Breast epithelium (tissue), 4 donors: ENCODE measurements at places on chromosomes 6 and 20.

- peak; percentile 40 for DNase-seq
Observed at GRCh38 chr20:64116541-64117431, 9.4 kb upstream of the NPBWR2 start.

- DNase-seq = no peak
Observed at GRCh38 chr6:163176097-163176496, 238.4 kb upstream of the QKI start.

GRCh38 chr6:126020305-126021050 is 34.1 kb downstream of the TRMT11 start:
- DNase-seq = no peak

- DNase-seq = no peak
Observed at GRCh38 chr20:50274570-50275430, 84.2 kb downstream of the CEBPB start.

DNA sequence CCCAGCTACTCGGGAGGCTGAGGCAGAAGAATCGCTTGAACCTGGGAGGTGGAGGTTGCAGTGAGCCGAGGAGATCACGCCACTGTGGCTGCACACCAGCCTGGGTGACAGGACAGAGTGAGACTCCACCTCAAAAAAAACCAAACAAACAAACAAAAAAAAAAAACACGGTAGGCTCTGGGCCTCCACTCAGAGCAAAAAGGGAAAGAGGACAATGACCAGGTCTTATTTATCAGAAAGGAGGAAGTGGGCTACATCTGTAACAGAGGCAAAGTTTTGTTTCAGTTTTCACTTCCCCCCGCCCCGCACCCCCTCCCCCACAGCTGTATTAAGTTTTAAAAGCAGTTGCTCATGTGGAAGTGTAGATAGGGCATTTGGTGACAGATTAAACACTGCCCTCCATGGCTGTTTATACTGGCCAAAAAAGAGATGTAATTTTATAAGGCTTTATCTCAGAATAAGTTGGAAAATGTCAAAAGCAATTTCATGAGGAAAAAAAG is 114.6 kb downstream of the RCAN2 start:
- no peak for DNase-seq

DNA sequence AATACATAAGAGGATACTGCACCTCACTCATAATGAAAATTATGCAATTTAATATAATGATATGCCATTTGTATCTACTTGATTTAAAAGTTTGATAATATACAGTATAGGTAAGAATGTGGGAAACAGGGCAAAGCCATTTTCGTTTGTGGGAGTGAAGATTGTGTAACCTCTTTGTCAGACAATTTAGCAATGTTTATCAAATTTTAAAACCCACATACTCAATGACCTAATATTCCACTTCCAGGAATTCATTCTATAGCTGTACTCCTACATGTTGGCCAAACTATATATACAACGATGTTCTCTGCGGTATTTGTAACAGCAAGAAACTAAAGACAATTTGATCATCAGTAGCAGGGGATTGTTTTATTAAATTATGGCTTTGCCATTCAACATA is 17.8 kb upstream of the FKBP5 start:
- no peak for DNase-seq

GRCh38 chr6:122726649-122727048 is 52.9 kb upstream of the FABP7 start:
- no peak for DNase-seq

DNA sequence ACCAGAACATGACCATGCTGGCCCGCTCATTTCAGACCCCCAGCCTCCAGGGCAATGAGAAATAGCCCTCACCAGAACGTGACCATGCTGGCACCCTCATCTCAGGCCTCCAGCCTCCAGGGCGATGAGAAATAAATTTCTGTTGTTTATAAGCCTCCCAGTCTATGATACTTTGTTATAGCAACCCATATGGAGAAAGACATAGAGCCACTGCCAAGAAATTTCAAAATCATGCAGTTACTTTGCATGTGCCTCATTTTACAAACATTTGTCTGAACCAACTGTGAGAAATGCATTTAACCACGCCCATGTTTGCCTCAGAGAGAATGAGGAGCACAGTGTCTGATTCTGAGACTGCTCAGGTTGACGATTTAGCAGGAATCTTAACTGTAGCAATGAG is 15.5 kb downstream of the CYP39A1 start:
- DNase-seq = no peak

DNA sequence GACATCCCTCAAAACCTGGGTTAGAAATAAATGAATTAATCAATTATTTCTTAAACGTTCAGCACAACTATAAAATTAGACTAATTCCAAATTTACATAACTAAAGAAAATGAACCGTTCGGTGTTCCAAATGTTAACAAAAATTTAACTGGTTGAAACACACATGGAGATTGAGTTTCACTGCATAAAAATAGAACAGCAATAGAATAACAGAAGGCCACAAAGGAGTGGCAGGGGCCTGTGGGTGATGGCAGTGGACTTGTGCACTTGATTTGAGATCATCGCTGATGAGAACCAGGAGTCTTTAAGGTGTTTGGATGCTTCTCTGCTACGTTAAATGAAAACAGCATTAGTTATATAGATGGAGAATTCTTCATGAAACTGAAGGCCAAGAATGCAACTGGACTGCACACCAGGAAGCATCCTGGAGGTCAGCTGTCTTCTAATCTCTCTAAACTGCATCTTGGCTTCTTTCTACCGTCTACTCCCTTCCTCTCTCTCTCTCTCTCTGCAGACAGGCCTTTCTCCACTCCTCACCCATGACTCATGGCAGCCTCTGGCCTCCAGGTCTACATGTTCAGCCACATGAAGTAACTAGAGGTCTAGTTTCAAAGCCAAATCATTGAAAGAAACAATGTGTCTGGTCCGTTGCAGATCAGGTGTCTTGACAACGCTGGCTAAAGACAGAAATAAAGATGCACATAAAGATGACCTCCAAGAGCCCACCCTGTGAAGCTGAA is 111.3 kb downstream of the SIM1 start:
- DNase-seq = no peak

DNA sequence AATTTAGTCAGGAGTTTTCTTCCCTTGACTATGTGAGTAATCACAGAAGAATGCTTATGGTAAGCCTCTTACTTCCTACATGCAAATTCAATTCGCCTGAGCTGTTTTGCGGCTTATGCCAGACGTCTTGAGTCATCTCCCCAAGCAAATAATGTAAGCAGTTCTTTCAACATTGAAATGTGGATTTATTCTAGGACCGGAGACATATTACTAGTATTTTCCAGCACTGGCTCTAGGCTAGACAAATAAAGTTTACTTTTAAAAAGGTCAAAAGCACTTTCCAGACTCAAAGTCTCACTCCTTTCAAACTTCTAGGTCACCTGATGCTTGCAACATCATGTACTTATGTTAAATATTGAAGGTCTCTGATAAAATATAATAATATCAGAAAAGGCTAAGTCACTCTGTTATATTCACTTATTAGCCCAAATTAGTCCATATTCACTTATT is 38.1 kb upstream of the NOX3 start:
- DNase-seq = peak; percentile 61

DNA sequence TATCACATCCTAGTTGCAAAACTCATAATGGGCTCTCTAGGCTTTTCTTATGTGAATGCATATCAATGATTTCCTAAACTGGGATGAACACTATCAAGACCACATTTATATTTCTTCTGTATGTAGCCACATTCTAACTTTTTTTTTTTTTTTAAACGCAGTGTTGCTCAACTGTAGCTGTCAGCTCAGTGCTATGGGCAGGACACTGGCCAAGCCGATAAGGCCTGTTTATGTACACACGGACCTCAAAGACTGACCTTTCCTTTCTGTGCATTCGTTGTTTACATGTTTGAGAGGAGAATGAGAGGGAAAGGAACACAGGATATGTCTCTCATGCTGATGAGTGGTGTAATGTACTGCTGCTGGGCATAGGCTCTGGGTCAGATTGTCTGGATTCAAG is 75.1 kb upstream of the B3GAT2 start:
- DNase-seq = no peak

GRCh38 chr6:40819182-40819834 is 219.7 kb downstream of the UNC5CL start:
- DNase-seq = no peak
